ENCODE measurements at places on chromosomes 12 and 14. TPM values are rescaled to one million over a fixed set of nuclear protein-coding genes. Genes with fewer than 3 reads are reported as not detected.

DNA sequence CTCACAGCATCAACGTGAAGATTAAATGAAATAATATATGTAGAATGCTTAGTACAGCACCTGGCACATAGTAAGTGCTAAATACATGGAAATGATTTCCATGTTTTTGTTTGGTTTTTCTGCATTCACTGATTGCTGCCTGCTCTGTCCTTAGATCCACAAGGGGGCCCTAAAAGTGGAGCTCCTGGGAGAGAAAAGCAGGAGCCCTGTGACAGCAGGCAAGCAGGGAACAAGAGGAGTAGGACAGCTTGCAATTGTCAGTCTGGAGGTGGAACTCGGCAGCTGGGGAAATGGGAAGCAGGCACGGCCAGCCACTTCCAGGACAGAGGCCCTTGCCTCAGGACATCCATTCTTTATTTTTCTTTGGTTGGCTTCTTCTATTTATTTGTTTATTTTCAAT is 292.9 kb downstream of the BMP4 start:
- no peak for DNase-seq

GRCh38 chr14:73726025-73726961 is 12.1 kb upstream of the PNMA1 start:
- DNase-seq = no peak

DNA sequence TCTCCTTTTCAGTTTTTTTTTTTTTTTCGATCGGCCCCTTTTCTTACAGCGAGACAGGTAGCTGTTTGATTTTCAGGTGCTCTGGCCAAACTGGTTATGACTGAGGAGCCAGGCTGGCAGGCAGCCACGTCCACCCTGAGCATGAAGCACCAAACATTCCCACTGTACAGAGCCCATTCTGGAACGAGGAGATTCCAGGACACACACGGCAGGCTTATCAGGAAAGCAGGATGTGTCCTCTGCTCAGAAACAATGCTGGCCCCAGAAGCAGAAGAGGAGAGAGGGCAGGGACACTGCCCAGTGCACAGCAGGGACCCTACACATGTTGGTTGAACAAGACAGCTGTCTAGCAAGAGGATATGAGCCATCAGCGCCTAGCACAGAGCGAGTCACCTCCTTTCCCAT is 3.7 kb upstream of the KRT2 start:
- no peak for DNase-seq

GLT1D1 gene
- total RNA-seq = 0.46 TPM

FUT8 gene
- 66.4 TPM for total RNA-seq

RERG gene
- 1.4 TPM for total RNA-seq

AQP6 gene
- total RNA-seq = not detected

CRACR2A gene
- total RNA-seq = 4.5 TPM

DNA sequence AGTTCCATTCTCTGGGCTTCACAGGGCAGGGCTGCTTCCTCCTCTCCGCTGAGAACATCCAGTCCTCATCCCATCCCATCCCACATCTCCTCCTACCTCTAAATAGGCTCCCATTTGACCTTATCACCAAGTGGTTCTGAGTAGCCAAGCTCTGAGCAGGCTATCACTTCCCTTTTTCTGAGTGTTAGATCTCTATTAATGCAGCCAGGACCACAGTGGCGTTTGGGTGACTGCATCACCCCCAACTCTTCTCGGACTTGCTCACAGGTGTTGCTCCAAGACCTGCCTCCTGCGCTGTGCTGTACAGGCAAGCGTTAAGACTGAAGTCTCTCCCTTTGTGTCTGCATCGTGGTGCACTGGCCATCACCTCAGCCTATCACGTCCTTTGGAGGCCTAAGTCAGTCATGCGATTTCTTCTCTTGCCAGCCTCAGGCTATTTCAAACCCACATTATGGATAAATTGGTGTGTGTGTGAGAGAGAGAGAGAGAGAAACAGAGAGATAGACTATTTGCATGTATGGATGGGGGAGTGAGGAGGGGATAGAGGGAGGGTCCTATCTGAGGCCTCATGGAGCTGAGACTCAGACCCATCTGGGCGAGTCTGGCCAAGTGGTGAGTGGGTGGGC is 12.4 kb upstream of the HHIPL1 start:
- no peak for DNase-seq
